Stromal cell of bone marrow (primary cell): ENCODE measurements at places on chromosomes 11 and 22.

DNA sequence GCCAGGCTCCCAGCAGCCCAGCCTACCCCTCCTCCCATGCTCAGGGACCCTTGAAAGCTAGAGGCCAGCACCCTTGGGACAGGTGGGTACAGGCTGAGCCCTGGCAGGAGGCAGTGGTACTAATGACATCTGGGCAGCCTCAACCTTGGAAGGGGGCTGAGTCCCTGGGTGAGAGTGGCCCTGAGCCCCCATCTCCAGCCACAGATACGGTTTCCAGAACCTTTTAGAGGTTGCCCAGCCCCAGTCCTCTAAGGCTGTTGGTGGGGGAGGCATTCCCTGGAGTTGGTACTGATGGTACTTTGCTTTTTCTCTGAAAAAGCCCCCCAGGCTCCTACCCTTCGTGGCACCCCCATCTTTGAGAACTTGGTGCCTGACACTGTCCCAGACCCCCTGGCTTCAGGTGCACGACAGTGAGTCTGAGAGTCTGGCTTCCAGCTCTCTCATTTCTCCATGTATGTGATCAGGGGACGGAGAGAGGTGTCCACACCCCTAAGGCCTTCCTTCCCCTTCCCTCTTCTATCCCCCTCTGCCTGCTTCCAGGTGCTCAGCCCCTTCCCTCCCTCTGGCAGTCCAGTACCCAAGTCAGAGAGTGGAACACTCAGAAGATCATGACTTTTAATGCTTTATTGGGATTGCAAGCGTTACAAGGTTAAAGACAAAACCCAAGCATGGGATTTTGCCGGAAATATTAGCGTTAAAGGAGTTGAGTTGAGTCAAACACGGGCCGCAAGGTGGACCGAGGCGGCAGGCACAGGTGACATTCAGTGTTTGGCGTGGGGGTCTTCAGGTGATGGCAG is 10.5 kb downstream of the IGF2 start:
- DNase-seq: no peak

DNA sequence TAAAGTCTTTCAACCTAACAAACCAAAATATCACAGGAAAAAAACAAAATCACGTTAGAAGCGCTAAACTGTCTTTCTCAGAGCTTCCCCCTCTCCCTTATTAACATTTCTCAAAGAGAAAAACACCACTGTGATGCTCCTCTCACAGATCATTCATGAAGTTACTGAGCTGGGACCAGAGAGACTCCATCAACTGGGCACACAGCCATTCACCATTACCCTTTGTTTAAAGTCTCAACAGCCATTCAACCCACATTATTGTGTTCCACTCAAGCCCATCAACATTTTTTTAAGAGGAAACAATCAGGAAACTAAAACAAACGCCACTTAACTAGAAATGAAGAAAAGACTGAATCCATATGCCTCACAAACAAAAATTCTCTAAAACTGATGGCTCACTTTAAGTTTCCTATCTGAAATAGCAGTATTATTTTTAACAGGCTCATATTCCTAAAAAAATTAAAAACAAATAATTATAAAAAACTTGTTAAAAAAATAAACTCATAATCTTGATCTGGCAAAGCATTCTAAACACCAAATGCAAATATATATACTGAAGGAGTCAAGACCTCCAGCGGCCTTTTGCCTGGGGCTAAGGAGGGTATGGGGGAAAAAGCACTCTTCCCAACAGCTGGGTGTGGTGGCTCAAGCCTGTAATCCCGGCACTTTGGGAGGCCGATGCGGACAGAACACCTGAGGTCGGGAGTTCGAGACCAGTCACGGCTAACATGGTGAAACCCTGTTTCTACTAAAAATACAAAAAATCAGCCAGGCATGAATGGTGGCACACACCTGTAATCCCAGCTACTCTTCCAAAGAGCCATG is 14.0 kb downstream of the CELF1 start:
- DNase-seq: no peak

DNA sequence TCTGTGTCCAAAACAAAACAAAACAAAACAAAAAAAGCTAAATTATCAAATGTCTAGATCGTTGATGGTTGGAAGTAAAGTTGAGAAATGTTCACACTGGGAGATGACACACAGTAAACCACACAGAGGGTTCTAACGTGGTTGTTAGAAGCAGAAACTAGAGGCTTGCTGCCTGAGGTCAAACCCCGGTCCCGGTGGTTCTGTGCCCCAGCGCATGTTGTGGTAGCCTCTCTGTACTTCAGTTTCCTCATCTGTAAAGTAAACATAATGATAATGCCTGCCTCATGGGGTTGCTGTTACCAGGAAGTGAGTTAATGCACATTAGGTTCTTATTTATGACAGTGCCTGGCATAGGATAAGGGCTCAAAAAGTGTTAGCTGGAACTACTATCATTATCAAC is 33.4 kb downstream of the PPARA start:
- DNase-seq: no peak

- DNase-seq: no peak
Measured at GRCh38 chr22:25930788-25931310, 188.9 kb downstream of the MYO18B start.
